ENCODE measurements at places on chromosomes 1 and 21.

DNA sequence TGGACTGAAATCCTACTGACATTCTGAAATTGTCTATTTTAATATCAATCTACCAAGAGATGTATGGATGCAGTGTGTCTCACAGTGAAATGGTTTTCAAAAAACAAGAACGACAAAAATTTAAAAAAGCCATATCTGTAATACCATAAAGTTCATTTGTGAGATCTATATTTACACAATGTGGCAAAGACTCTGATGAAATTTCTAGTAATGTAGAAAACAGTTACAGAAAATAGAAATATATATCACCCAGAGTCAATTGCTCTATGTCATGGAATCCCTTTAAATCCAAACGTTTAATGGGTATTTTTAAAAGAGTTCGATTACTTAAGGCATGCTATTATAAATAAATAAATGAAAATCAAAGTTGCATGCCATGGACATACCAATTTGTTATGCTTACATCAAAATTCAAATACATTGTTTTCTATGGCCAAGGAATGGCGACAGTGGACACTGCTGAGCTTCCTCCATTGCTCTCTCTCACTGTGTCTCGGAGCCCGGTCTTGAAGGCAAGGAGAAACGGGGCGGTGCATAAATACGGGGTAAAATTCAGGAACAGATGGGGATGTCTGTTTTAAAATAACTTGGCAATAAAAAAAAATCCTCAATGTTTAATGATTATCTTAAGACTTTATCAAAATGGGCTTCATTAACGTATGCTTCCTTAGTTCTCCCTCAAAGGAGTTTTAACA is 37.0 kb upstream of the SAMSN1 start:
- DNase-seq, result no peak

- no peak for DNase-seq
Observed at GRCh38 chr1:65595724-65596123, 175.3 kb downstream of the LEPR start.

- peak; percentile 93 for DNase-seq
Observed at GRCh38 chr1:3369446-3370076, 84.9 kb upstream of the ARHGEF16 start.

GRCh38 chr1:58850636-58851035 is 66.8 kb upstream of the JUN start:
- no peak for DNase-seq

DNA sequence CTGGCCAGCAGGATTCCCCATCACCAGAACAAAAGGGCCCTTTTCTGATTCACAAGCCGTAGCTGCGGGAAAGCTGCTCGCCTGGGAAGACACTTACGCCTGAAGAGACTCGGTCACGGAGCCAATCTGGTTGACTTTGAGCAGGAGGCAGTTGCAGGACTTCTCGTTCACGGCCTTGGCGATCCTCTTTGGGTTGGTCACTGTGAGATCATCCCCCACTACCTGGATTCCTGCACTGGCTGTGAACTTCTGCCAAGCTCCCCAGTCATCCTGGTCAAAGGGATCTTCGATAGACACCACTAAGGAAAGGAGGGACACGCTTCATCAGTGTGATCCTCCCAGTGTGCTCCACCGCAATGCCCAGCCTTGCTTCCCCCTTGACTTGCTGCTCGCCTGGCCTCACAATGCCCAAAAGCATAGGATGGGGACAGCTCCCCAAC is 14.7 kb downstream of the ENO1 start:
- no peak for DNase-seq

GRCh38 chr1:45332346-45332720 is 5.6 kb downstream of the HPDL start:
- DNase-seq, result no peak

- no peak for DNase-seq
Observed at GRCh38 chr1:212587888-212588510, 20.6 kb upstream of the ATF3 start.

- DNase-seq, result no peak
Observed at GRCh38 chr1:40257313-40257687, 736 bp upstream of the ZMPSTE24 start.

DNA sequence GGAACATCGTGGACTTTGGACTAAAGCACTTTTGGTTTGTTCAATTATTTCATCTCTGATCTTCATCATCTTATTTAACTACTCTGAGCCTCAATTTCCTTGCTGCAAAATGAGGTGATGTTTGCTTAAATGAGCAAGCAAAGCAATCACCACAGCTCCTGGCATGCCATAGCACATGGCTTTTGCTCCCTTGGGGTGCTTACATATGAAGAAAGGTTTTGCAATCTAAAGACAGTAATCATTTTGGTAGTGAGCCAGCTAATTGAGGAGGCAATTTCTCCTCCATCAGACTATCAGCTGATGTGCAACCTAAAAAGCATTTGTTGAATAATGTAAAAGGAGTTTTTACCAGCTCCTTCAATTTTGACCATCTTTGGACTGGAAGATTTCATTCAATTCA is 68.8 kb upstream of the KCNJ15 start:
- DNase-seq, result no peak

- DNase-seq, result no peak
Observed at GRCh38 chr1:14976256-14976655, 177.3 kb upstream of the TMEM51 start.

- peak; percentile 13 for DNase-seq
Observed at GRCh38 chr1:10651389-10651766, 145.1 kb downstream of the CASZ1 start.

GRCh38 chr1:223712850-223713474 is 623 bp downstream of the CAPN2 start:
- no peak for DNase-seq

DNA sequence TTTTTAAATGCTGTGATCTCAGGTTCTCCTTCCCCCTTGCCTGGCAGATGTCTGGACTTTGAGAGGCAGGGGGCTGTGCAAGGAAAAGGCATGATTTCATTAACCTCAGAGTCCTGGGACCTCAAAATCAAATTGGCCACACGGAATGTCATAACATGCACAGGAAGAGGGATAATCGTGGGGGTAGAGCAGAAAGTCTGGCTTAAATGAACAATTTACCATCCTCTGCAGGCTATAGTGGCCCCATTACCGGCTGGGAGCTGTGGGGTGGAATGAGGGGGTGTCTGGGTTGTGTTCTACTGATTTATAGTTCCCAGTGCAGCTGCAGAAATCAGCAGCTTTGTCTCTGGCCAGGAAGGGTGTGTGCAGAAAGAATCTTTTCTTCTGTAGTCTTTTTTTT is 10.8 kb downstream of the OPRD1 start:
- DNase-seq, result no peak

GRCh38 chr1:17581389-17582123 is 42.1 kb downstream of the ARHGEF10L start:
- DNase-seq, result no peak

DNA sequence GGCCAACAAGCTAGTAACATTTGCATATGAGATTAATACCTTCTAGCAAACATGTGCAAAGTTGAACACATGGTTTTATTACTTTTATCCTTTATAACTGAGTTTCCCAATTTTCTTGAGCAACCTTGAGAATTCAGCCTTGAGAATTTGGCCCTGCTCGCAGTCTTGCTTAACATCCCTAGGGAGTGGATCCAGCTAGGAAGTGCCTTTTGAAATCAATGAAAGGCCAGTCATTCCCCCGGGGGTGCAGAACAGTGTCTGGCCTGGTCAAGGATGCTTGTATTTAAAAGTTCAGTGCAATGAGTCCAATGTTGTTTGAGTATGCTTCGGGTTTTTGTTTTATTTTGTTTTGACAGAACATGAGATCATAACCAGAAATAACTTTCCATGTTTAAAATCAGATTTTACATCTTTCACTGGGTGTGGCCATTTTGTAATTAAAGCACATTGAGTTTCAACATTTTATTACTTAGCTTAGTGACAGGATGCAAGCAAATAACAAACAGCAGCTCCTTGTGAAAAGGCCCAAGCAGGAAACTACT is 16.7 kb downstream of the PALMD start:
- no peak for DNase-seq

GRCh38 chr21:35987475-35987874 is 72.9 kb downstream of the SETD4 start:
- DNase-seq, result no peak

- DNase-seq, result no peak
Observed at GRCh38 chr1:212118872-212119260, 83.3 kb downstream of the DTL start.

DNA sequence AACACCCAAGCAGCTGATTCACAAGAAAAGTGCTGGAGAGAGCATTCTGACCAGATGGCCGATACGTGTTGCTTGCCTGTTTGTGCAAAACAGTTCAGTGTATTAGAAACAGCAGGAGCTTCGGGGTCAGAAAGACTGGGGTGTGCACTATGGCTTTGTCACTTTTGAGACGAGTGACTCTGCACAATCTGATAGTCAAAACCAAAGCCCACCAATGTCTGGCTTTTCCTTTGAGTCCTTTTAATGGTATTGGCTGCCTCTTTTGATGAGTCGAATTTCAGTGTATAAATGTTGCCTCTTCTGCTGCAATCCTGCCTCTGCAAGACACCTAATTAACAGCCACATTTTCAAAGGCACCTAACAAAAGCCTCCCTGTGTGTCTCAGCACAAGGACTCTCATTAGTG is 444.6 kb downstream of the AJAP1 start:
- no peak for DNase-seq

- DNase-seq, result no peak
Observed at GRCh38 chr21:41217671-41218385, 49.9 kb downstream of the BACE2 start.

DNA sequence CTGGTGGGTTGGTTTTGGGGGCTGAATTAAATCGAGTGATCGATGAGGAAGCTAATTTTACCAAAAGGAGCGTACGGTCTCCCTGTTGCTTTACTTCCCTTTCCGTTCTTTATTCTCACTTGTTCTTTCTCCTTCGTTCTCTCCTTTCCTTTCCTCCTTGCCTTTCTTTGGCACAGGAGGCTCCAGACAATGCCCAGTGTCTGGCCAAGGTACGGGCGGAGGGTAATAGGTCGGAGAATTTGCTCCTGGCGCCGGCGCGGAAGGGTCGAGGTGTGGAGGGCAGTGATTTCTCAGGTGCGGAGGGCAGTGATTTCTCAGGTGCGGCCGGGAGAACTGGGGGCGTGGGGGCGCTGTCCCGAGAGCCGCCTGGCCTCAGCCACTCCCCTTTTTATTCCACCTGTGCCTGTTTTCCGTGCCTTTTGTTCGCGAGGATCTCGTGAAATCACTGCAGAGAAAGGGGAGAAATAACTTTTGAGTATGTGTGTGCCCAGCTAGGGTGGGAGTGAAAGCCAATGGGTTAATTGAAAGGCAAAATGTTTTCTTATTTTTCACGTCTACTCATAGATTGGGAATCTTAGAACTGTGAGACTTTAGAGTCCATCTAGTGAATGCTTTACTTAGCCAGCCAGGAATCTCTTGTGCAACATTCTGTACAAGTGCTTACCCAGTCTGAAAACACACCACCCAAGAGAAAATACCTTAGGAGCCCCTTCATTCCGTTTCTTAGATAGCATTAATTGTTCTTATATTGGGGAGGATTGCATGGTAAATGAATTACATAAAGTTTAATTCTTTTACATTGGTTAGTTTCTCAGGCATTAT is 1.3 kb downstream of the FNBP1L start:
- peak; percentile 22 for DNase-seq

DNA sequence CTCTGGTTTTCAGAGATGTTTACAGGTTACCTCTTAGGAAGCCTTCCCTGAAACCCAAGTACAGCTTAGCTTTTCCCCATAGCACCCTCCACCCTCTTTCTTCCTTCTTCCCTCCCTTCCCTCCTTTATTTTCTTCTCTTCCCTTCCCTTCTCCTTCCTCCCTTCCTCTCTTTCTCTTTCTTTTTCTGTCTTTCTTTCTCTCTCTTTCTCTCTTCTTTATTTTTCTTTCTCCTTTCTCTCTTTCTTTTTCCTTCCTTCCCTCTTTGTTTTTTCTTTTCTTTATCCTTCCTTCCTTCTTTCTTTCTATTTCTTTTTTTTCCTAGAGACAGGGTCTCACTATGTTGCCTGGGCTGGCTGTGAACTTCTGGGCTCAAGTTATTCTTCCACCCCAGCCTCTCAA is 231.6 kb downstream of the SLC35F3 start:
- DNase-seq, result no peak

- no peak for DNase-seq
Observed at GRCh38 chr1:69568421-69569174, 876 bp downstream of the LRRC7 start.

DNA sequence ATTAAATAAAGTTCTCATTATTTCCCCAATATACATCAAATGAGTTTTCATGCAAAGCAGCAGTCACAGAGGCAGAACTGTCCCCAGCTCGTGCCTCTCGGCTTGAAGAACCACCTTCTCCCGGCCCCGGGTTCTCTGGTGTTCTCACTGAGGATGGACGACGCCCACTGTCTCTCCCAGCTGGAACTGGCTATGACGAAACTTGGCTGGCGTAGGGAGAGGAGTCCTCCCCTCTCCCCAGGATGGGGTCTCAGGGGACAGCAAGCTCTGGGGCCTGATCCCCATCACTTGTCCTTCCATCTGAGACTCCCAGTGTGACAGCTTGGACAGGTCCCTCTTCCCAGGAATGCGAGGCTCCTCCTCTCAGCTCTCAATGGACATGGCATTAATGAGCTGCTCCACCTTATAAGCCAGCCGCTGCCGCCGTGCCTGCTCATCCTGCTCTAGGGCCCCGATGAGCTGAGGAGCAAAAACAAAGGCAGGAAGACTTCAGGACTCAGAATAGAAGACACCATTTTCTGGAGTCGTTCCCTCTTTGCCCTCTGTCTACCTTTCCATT is 116.0 kb upstream of the CD34 start:
- DNase-seq, result no peak

- DNase-seq, result no peak
Observed at GRCh38 chr1:211634461-211634860, 41.0 kb downstream of the NEK2 start.

DNA sequence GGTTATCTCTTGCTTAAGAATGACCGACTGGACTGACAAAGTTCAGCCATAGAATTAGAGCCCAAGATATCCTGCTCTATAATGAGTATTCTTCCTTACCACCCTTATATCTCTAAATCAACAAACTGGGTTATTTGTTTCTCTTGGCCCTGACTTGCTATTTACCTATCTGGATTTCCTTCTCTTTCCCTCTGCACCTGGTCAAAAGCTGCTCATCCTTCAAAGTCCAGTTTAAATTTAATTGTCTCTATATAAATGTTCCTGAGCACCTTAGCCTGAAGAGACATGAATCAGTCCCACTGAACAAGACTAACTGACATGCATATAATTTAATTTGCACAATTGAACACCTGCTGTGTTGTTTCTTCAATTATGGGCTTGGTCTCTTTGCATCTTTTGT is 127.1 kb upstream of the KCNJ15 start:
- no peak for DNase-seq

GRCh38 chr1:53982034-53982762 is 35.8 kb downstream of the LDLRAD1 start:
- DNase-seq, result peak; percentile 48

GRCh38 chr1:235649368-235650163 is at the start of gene GNG4:
GNG4 (minus strand) TSS chr1:235649784; CDS start chr1:235583838, 65,946 bp downstream.
- DNase-seq, result no peak

- peak; percentile 68 for DNase-seq
Observed at GRCh38 chr1:195714248-195714647, 894.0 kb downstream of the KCNT2 start.

DNA sequence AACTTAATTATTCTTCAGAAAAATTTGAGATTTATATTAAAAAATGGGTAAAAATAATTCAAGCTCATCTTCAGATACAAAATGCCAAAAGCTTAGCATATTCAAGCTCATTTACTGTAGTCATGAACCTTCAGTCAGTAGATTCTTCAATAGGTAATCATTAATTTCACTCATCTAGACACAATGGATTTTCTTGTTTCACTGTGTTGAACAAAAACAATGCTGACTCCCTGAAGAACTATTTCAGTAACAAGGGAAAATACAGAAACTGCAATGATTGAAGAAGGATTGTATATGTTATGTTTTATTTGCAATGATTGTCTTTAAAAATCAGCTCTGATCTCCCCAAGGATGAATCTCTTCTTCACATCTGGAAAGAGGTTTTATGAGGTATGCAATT is 9.2 kb upstream of the HOOK1 start:
- no peak for DNase-seq

- peak; percentile 65 for DNase-seq
Observed at GRCh38 chr21:45869121-45870007, 112.2 kb upstream of the COL6A1 start.

Data from HFFc6 (cell line).